ENCODE measurements at places on chromosomes 11 and 22. TPM values are rescaled to one million over a fixed set of nuclear protein-coding genes. Genes with fewer than 3 reads are reported as not detected.

- no peak for DNase-seq
These were observed 99.8 kb downstream of the MORC2 start for GRCh38 chr22:30868663-30869385.

- peak; percentile 40 for DNase-seq
These were observed 67.8 kb downstream of the FAM168A start for GRCh38 chr11:73530109-73530508.

DNA sequence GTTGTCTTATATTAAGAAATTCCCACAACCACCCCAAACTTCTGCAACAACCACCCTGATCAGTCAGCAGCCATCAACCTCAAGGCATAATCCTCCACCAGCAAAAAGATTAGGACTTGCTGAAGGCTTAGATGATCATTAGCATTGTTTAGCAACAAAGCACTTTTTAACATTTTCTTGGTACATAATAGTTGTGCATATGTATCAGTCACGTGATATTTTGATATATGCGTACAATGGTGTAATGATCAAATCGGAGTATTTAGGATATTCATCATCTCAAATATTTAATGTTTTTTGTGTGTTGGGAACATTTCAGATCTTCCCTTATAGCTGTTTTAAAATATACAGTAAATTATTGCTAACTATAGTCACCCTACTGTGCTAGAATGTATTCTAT lies 73.5 kb upstream of the API5 start:
- DNase-seq = no peak

GRCh38 chr11:113247966-113248365 lies 66.4 kb upstream of the TTC12 start:
- DNase-seq = no peak

INPPL1 gene
- 80.0 TPM for total RNA-seq

DNA sequence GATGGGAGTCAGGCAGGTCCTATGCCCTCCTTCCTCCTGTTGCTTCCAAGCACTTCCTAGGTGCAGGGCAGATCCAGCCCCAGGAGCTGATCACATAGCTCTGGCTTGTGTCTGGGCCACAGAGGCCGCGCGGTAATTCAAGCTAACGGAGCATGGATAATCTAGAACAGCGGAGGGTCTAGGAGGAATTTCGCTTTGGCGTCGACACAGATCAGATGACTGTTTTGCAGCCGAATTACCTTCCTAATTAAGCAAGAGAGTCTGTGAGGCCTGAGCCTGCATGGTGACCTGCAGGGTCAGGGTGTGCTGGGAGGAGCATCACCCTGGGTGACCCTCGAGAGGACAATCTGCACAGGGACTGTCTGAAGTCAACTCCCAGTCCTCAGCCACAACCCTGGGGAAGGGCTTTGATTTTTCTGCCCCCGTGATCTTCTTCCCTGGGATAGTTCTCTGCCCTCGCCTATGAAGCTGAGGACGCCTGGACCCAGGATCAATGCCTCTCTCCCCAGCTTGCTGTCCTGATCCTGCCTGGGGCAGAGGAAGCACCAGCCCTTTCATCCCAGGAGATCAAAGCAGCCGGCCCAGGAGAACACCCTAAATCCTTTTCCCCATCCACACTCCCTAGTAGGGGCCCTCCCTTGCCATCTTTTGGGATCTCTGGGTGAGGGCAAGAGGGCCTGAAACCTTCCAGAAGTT lies 11.0 kb downstream of the NECTIN1 start:
- DNase-seq = no peak

DNA sequence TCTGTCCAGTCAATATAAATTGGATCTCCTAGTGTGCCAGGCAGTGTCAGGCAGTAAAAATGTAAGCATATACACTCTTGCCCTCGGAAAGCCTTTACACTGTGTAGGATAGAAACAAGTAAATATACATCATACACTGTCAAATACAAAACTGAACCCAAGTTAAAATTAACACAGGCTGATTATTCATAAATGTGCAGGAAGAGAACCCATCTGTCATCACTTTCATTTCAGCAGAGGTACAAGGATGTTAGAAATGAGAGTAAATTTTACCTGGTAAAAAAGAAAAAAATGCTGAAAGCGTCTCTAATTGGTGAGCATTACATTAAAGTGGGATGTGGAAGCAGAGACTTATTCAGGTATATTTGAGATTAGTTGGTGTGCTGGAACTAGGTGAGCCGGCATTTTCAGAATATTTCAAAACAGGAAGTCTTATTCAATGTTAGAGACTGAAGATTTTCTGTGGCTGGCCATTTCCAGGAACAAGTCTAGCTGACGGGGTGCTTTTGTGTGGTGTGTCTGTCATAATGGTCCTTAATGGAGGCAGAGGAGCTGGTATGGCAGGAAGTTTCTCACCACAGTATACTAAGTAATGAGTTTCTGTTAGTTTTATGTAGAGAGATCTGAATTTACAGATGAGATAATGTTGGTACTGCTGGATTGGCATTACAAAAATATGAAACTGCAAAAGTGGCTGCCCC lies 192.6 kb downstream of the CASP12 start:
- DNase-seq = peak; percentile 52

PNPLA3 gene
- total RNA-seq = under 0.01 TPM

DNA sequence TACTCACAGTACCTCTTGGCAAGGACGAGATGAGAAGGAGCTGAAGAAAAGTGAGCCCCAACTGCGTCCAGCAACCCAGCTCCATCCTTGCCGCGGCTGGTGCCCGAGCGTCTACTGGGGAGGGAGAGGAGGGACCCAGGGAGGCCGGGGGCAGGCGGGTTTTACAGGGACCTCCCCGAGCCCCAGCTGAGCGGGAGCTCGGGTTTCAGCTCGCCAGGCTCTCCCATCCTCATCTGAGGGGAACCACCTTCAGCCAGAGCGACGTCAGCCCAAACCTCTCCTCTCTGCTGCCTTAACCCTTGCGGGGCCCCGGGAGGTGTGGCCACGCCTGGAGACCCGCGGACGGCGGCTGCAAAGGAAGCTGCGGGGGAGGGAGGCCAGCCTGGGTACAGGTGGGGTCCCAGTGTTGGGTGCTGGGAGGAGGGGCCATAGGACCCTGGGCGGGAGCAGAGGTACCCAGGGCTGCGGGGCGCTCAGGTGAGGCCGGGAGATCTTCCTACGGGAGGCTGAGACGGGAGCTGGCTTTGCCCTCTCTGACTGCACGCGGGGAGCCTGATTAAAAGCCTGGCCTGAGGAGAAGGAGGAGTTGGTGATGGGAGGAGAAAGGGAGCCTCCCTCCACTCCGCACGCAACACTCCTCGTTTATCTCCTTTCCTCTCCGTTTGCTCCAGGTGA lies at the start of gene PAMR1:
Gene PAMR1 (minus strand): TSS at position 116 of the 675 bp plus-strand sequence. CDS start 31 bp downstream, at position 85.
- peak; percentile 50 for DNase-seq

TRIM49 gene
- total RNA-seq = under 0.01 TPM

TEAD1 gene
- total RNA-seq = under 0.01 TPM

- DNase-seq = no peak
These were observed 14.1 kb upstream of the CALCB start for GRCh38 chr11:15059132-15059915.

DNA sequence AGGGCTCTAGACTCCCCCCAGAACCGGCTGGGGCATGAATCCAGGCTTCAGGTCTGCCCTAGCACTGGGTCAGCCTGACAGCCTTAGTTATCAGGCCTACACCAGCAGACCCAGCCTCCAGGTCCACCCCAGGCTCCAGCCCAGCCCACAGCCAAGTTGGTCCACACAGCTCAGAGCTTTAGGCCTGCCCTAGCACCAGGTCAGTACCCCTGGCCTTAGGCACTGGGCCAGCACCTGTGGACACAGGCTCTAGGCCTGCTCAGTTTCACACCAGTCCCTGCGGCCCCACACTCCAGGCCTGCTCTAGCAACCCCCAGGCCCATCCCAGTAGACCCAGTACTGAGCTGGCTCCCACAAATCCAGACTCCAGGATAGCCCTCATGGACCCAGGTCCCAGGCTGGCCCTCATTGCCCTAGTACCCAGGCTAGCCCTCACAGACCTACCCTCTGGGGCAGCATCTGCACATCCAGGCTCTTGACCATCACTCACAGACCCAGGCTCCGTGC lies 52.7 kb downstream of the CLPB start:
- no peak for DNase-seq

DNA sequence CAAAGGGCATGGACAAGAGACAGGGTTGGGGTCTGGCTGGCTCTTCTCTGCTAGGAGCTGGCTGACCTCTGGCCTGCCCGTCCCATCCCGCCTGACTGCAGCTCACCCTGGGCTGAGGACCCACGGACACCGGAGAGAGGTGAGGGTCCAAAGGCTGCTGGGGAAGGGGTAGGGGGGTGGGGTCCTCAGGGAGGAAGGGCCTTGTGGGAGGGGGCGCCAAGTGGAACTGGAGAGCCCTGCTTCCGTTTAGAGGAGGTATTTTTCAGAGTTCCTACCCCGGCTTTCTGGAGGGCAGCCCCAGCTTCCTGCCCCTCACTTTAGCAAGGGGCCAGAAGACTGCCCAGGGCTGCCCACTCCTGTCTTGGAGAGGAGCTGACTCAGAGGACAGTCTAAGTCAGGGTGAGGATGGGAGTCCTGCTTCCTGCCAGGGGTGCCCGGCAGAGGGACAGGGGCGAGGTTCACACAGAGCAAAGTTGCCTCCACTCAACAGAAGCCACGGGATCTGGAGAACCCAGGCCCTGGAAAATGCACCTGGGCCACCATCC lies 7.1 kb downstream of the LARGE2 start:
- DNase-seq = no peak

GRCh38 chr11:45051621-45052020 lies 94.8 kb upstream of the PRDM11 start:
- DNase-seq = no peak

DNA sequence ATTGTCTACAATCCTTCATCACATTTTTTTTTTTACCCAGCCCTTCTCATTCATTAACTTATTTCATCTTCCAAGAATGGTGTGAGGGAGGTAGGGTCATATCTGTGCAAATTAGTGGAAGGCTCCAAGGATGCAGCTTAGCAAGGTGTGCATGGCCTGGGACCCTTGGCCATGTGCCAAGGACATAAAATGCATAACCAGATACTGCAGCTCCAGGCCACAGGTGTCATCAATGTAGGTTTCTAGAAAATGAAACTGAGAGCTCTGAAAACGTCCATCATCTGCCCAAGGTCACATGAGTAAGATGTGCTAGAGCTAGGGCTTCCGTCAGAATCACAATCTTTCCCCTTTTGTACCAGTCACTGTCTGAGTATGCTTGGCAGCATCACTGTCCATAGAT lies 29.8 kb downstream of the ANKK1 start:
- no peak for DNase-seq

DNA sequence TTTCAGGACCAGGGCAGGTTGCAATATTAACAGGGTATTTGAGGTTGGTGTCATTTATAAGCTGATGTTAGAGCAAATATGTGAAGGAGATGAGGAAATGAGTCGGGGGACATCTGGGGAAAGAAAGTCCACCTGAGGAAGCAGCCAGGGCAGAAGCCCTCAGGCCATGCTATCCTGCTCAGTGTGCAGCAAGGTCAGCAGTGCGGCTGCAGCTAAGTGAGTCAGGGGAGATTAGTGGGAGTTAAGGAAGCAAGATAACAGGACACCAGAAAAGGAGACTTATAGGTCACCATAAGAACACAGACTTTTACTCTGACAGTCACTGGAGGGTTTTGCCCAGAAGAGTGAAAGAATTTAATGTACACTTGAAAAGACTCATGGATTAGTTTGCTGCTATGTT lies 468.9 kb downstream of the NTM start:
- no peak for DNase-seq

GRCh38 chr11:74717221-74717969 lies 13.8 kb downstream of the CHRDL2 start:
- DNase-seq = no peak

DNA sequence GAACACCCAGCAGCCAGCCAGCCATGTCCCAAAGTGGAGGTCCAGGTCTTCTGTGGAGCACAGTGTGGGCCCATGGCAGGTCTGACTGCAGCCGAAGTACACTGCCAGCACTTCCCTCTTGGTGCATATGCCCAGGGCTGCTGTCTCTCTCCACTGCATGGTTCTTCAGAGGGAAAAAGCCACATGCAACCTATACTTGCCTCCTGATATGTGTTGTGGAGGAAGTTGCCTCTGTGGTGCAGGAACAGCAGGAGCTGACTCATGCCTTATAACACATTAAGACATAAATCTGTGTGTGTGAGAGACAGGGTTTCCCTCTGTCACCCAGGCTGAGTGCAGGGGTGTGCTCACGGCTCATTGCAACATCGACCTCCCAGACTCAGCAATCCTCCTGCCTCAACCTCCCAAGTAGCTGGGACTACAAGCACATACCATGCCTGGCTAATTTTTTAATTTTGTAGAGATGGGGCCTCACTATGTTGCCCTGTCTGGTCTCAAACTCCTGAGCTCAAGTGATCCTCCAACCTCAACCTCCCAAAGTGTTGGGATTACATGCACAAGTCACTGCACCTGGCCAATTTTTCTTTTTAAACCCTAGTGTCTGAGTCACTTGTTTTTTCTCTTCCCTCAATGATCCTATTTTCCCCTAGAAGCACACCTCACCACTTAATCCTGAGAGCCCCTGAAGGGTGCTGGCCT lies 98.8 kb downstream of the MPPED2 start:
- peak; percentile 94 for DNase-seq

DNA sequence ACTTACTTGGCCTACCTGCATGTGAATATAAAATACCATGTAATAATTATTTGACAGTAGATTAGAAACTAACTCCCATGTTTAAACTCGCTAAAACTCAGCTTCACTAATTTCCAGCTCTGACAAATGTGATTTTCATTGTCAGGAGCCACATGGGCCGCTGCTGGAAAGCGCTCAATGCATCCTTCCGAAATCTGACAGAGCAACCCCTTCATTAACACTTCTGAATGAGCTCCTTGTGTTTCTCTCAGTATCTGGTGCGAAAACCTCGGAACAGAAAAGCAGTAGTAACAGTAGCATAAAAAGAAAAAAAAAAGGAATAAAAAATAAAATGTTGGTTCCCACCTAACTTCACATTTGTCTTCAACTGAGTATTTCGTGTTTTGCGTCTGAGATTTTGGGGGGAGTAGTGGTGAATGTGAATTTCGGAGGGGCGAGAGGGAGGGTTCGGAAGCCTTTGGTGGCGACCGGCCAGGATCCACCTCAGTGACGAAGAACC lies 710 bp downstream of the MTCH2 start:
- no peak for DNase-seq

GRCh38 chr22:40463017-40463631 lies 92.7 kb downstream of the SGSM3 start:
- peak; percentile 85 for DNase-seq

- DNase-seq = no peak
These were observed 132.4 kb upstream of the CHORDC1 start for GRCh38 chr11:90355200-90355599.

GRCh38 chr11:69684651-69685050 lies 9.5 kb upstream of the LTO1 start:
- DNase-seq = no peak

DNA sequence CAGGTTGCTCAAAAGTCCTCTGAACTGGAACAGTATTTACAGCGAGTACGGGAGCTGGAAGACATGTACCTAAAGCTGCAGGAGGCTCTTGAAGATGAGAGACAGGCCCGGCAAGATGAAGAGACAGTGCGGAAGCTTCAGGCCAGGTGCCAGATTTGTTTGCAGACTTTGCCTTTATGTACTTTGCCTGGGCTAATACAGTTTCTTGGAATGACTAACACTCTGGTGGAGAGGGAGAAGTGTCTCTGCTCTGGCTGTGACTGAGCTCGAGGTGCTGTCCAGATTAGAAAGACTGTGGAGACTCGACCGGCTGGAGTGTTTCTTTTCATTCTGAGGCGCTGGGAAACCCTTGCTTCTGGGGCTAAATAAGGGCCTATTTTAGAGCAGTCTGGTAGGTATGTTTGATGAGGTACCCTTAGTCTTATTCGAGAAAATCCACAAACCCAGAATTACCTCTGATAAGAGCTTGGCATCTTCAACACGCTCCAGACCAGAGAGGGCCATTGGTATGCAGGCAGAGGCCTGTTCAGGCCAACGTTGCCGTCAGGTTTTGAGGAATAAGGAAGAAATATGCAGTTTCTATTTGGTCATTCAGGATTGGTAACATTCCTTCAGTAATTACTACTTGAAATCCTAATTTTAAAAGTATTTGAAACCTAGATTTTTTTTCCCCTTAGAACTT lies 76.5 kb downstream of the SWAP70 start:
- DNase-seq = no peak

CDC42BPG gene
- 7.5 TPM for total RNA-seq
